Effector CD8-positive, alpha-beta T cell (primary cell): ENCODE measurements at places on chromosomes 7 and 10.

DNA sequence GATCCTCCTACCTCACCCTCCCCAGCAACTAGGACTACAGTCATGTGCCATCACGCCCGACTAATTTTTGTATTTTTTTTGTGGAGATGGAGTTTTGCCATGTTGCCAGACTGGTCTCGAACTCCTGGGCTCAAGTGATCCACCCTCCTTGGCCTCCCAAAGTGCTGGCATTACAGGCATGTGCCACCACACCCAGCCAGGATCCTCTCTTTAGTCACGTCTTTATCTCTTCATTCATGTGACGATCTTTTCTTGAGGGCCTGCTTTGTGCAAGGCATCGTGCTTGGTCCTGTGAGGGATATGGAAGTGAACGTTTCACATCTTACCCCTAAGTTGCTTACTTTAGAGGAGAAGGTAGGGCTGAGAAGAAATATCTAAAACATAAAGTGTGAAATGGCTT lies 21.6 kb downstream of the WBP1L start:
- no peak for DNase-seq

DNA sequence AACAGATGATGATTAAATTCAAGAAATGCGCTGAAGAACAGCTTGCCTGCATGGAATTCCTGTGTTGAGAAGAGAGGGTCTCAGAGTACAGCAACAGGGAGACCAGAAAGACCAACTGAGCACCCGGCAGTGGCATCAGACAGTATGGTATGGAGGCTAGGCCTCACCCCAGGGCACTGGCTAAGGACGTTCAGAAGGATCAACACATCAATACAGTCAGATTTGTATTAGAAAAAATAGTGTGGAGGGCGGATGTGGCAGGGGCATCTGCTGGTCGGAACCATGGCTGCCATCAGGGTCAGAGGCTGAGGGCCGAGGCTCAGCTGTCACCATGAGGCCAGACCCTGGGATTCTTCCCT lies 142.1 kb downstream of the ADARB2 start:
- DNase-seq = no peak

DNA sequence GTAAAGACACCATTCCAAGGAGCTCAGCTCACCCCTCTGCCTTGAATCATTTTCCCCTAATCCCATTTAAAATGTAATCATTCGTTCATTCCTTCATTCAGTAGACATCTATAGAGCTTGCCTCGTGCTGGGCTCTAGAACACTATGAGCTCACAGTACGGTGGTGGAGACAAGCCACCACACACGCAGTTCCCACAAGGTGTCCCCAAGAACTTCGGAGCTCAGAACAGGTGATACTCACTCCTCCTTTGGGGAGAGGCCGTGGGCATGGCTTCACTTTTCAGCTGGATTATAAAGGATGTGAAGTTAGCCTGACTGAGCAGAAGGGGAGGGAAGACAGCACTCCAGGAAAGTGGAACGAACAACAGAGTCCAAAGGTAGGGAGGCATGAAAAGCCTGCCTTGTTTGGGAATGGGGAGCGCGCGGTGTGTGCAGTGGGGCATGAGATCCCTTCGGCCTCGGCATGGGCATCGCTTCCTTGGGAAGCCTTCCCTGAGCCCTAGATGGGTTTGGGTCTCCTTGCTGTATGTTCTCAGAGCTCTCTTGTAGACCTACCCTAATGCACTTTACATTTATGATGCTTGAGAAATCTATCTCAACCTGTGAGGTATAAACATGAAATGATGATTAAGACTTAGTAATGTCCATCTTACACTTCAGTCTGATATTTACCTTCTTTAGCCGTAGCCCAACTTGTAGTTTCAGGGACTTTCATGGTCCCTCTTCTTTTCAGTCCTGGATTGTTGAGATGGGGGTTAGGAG lies 809 bp upstream of the OGA start:
- no peak for DNase-seq

- DNase-seq = no peak
Measured at GRCh38 chr7:155377071-155377837, 79.6 kb downstream of the INSIG1 start.

GRCh38 chr10:82089327-82089726 lies 214.3 kb downstream of the NRG3 start:
- DNase-seq = no peak

GRCh38 chr10:69048103-69048502 lies 39.8 kb upstream of the SRGN start:
- no peak for DNase-seq

GRCh38 chr10:98391578-98391991 lies 23.4 kb downstream of the PYROXD2 start:
- DNase-seq = no peak

GRCh38 chr7:66344166-66344565 lies 139.0 kb downstream of the TPST1 start:
- DNase-seq = no peak
